Activated gamma-delta T cell (primary cell): ENCODE measurements at places on chromosomes 16 and 17.
A peak's percentile ranks its signal among the peaks of the same experiment; 100 is the strongest.

- no peak for DNase-seq
Measured at GRCh38 chr16:25568991-25569390, 122.8 kb upstream of the HS3ST4 start.

- no peak for DNase-seq
Measured at GRCh38 chr17:7549401-7550055, 670 bp downstream of the TNFSF12 start.

GRCh38 chr16:968620-969019, 2.2 kb downstream of the LMF1 start:
- no peak for DNase-seq

DNA sequence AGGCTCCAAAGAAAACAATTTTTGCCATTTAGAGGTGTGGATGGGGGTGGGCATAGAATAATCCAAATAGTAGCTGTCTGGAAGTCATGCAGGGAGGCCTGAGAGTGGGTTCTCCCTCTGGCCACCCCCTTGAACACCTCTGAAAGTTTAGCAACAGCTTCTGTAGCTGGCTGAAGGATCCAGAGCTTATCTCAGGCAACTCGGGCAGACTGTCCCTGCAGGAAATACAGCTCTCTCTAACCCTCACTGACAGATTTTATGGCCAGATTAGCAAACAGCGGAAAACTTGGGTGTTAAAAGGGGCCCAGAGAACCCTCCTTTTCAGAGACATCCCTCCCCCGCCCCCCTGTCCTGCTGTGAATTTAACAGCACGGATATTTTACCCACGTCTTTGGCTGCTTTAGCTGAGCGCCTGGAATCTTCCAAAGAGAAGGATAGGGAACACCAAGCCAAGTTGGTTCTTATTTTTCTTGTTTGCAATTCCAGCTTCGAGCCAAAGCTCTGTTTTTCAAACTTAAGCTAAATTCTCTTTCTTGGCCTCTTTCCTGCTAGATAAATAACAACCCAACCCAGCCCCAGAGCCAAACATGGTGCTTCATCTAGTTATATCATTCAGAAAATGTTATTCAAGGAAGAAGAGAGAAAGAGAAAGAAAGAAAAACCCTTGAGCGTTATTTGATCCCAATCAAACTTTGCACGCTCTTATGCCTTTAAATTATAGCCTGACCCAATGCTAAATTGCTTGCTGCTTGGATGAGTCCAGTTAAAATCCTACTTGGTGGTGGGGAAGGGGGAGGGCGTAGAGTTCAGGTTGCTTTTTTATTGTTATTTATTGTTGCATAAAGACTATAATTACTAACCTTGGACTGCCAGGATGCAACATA, 2.3 kb upstream of the HOXB2 start:
- no peak for DNase-seq

DNA sequence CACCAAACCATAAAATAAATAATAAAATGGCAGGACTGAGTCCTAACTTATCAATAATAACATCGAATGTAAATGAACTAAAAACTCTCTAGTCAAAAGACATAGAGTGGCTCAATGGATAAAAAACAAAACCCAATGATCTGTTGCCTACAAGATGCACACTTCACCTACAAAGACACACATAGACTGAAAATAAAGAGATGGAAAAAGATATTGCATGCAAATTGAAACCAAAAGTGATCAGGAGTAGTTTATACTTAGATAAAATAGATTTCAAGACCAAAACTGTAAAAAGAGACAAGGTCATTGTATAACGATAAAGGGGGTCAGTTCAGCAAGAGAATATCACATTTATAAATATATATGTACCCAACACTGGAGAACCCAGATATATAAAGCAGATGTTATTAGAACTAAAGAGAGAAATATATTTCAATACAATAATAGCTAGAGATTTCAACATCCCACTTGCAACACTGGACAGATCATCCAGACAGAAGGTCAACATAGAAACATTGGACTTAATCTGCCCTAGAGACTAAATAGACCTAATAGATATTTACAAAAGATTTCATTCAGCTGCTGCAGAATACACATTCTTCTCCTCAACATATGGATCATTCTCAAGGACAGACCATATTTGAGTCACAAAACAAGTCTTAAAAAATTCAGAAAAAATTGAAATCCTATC, 29.8 kb downstream of the SLC47A2 start:
- no peak for DNase-seq

DNA sequence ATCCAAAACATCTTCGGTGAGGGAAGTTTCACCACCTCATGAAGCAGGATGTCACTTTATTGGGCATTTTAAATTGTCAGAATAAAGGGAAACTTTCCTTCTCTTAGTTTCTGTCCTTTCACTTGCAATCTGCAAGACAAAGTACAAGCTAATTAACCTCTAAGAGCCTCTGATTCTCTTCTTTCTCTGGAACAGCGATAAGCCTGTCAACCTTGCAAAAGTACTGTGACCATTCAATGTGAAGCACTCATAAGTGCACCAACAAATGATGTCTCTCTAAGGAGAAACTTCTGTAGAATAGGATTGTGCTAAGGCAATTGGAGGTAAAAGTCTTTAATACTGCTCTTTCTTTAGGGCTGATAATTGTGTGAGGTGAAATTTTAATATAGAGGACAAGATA, 1622.3 kb downstream of the CDH8 start:
- DNase-seq: no peak

GRCh38 chr16:71201054-71201453, 29.5 kb downstream of the HYDIN start:
- no peak for DNase-seq

DNA sequence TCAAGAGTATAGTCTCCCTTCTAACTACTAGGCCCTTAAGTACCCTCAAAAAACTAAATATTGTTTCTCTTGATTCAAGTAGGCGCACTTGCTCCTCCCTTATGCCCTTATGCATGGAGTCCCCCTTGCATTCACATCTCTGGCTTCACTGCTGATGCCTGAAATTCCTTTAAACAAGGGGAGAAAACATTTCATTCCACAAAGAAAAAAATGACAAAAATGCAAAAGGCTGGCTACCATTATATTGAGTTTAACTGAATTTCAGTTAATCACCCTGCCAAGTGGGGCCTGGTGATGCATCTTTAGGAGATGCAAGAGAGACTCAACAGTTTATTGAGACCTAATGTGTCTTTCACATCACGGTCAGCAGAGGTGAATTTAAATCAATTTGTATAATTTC, 35.6 kb downstream of the CRLF3 start:
- DNase-seq: no peak

DNA sequence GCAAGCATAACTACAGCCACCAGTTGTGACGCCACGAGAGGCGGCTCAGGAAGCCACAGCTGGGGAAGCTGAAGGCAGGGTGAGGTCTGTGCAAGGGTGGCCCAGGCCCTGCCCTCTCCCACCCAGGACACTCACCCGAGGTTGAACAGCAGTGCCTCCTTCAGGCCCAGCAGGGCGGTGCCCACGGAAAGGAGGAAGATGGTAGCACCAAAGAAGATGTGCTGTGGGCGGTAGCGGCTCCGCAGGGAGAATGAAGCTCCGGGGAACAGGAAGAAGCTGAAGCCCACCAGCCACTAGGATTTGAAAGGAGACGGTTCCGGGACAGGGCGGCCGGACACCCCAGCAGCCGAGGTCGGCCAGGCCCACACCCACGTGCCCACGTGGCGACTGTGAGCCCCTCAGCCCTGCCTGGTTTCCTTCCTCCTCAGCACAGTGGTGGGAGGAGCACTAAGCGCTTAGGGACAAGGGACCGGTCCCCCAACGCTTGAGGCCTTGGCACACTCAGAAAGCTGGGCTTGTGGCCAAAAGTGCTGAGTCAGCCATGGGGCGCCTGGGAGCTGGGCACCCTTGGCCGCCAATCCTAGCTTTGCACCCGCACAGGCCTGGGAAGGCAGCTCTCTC, 11.0 kb downstream of the CYB561 start:
- DNase-seq: peak; percentile 58

DNA sequence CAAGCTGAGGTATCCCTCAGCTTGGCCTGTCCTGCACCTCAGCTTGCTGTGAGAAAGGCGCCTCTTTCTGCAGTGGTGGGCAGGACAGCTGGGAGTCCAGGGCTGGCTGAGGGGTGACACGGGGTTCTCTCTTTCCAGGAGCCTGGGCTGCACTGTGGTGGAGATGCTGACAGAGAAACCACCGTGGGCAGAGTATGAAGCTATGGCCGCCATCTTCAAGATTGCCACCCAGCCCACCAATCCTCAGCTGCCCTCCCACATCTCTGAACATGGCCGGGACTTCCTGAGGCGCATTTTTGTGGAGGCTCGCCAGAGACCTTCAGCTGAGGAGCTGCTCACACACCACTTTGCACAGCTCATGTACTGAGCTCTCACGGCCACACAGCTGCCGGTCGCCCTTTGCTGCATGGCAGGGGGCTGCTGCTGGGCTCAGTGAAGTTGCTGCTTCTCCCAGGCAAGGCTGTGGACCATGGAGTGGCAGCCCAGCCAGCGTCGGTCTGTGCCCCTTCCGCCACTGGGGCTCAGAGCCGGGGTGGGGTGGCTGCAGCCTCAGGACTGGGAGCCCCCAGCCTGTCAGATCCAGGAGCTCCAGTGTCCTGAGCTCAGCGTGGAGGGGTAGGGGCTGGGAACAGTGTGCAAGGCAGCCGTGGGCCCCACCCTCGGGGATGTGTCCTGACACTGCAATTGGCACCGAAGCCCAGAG, 6.4 kb downstream of the LIMD2 start:
- no peak for DNase-seq

DNA sequence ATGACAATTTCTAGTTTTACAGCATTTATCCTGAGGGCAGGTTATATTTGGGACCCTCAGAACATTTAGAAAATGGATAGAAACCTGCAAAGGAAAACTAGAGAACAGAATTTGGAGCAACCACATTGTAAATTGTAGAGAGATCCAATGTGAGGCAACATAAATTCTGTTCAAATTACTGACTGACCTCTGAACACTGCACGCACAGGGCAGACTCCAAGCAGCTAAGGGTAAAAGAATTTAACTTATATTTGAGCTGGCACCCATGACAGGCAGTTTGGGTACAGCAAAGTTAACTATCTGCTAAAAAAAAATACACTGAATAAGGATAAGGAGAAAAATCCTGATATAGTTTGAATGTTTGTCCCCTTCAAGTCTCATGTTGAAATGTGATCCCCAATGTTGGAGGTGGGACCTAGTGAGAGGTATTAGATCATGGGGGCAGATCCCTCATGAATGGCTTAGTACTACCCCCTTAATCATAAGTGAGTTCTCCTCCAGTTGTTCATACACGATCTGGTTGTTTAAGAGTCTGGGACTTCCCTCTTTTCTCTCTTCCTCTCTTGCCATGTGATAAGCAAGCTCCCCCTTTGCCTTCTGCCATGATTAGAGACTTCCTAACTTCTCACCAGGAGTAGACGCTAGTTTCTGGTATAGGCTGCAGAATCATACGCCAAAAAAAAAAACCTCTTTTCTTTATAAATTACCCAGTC, 75.7 kb downstream of the FBXL20 start:
- no peak for DNase-seq

DNA sequence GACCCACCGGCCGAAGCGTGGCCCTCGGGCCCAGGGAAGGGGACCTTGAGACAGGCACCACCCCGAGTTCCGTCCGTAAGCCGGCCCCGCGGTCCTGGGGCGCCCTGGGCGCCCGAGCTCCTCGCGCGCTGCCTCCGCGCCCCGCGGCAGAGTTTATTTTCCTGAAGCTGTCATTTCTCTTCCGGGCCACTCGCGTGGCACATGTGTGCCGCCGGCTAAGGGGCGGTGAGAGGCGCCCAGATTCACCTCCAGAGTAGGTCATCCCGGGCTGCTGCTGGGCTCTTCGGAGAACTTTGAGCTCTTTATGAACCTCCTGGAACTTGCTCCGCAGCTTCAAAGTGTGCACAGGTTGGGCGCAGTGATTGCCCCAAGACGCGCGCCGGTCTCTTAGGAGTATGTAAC, 489 bp downstream of the ZC3H18 start:
- DNase-seq: peak; percentile 40

- DNase-seq: no peak
Measured at GRCh38 chr17:65191811-65192740, 54.9 kb downstream of the RGS9 start.

GRCh38 chr16:14455573-14455972, 174.5 kb downstream of the PARN start:
- no peak for DNase-seq

- no peak for DNase-seq
Measured at GRCh38 chr16:26457882-26458281, 608.8 kb upstream of the C16orf82 start.

GRCh38 chr16:50861451-50861850, 119.6 kb downstream of the CYLD start:
- no peak for DNase-seq

- no peak for DNase-seq
Measured at GRCh38 chr17:79104898-79105600, 30.4 kb downstream of the ENGASE start.

DNA sequence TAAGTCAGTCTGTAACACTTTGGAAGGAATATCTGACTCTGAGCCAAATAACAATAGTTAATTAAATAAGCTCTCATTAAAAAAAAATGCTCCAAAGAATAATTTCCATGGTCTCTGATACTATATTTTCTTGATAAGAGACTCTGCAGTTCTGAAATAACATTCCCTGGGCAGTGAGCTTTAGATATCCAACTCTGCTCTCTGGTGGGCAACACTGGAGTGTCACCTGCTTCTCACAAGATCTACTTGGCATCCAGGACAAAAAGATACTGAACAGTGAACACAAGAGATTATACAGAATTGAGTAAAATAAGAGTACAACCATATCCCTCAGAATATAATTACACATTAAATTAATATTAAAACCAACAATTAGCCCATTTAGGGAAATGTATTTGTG, 13.7 kb downstream of the BLMH start:
- DNase-seq: no peak

- DNase-seq: no peak
Measured at GRCh38 chr16:81585785-81586184, 141.2 kb downstream of the CMIP start.

- DNase-seq: no peak
Measured at GRCh38 chr16:2432286-2432685, 3.0 kb downstream of the CCNF start.

GRCh38 chr16:89764711-89765201, 43.4 kb downstream of the ZNF276 start:
- DNase-seq: no peak

- no peak for DNase-seq
Measured at GRCh38 chr16:12529582-12529981, 274.1 kb downstream of the CPPED1 start.

GRCh38 chr17:19370493-19370960, 7.8 kb upstream of the MAPK7 start:
- DNase-seq: no peak

- DNase-seq: no peak
Measured at GRCh38 chr17:66337268-66337667, 34.9 kb downstream of the PRKCA start.

- DNase-seq: no peak
Measured at GRCh38 chr17:8146381-8147140, 5.6 kb downstream of the PER1 start.

- DNase-seq: no peak
Measured at GRCh38 chr16:65469116-65469515, 347.3 kb upstream of the CDH11 start.
